ENCODE measurements at places on chromosomes 2 and 18. TPM values are rescaled to one million over a fixed set of nuclear protein-coding genes. Genes with fewer than 3 reads are reported as not detected.

The STON1 gene
- 15.7 TPM for total RNA-seq

- H3K27me3 ChIP-seq, result no peaks in the 10 kb centered on the region
- H3K4me1 ChIP-seq, result peaks cover 20% of the 10 kb centered on the region
- no peak overlapping the region for H3K27ac ChIP-seq
- peaks cover 4% of the 10 kb centered on the region for H3K36me3 ChIP-seq
- no peak overlapping the region for H3K4me3 ChIP-seq
- no peak for DNase-seq
Measured at GRCh38 chr18:25062720-25063119, 289.2 kb downstream of the ZNF521 start.

The HOXD8 gene
- 2.8 TPM for total RNA-seq

The EPHA4 gene
- total RNA-seq, result 78.3 TPM

The PLGLB2 gene
- 3.4 TPM for total RNA-seq

DNA sequence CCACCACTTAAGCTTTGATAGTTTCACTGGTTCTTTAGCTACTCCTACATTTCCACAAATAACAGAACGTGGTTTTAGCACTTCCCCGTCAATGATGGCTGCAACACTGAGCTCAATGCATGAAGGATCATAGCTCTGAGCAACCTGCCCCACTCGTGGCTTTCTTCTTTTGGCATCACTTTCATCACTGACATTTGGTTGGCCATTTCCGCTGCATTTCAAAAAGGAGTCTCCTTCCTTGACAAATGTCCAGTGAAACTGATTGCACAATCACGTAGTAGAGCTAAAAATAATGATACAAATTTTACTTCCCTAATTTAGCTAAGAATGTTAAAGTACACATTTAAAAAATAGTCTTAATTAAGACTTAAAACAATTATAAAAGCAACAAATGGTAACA is 205.2 kb upstream of the HDAC4 start:
- no peak overlapping the region for H3K4me3 ChIP-seq
- H3K27ac ChIP-seq, result no peak overlapping the region
- no peak for DNase-seq
- peaks cover 26% of the 10 kb centered on the region for H3K27me3 ChIP-seq

- peaks cover 13% of the 10 kb centered on the region for H3K4me1 ChIP-seq
- H3K36me3 ChIP-seq, result no peaks in the 10 kb centered on the region
- H3K27ac ChIP-seq, result no peak overlapping the region
- H3K27me3 ChIP-seq, result peaks cover 5% of the 10 kb centered on the region
- DNase-seq, result no peak
Measured at GRCh38 chr2:204135752-204136151, 199.2 kb downstream of the ICOS start.

DNA sequence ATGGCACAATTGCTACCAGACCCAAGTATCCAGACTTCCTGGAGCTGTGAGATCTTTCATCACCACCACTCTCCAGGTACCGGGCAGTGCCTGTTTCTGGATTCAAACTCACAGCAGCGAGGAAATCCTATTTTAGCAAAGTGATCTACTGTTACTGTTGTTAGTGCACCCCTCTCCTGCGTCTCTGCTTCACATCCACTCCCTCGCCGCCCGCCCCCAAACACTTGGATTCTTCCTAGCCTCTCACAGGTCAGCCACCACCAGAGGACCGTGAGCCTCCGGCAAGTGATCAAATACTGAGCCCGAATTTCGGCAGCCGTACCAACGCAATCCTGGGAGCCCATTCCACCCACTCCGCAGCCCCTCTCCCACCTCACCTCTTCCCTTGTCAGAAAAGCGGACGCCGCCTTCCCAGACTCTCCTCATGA is 519 bp downstream of the METTL4 start:
- no peaks in the 10 kb centered on the region for H3K36me3 ChIP-seq
- H3K27ac ChIP-seq, result peak overlapping the region; percentile 98
- peaks cover 33% of the 10 kb centered on the region for H3K4me1 ChIP-seq
- H3K27me3 ChIP-seq, result no peaks in the 10 kb centered on the region
- peak; percentile 75 for DNase-seq

The ATP8B1 gene
- total RNA-seq, result 21.7 TPM

The UGT1A5 gene
- total RNA-seq, result not detected

The AQP12A gene
- 0.97 TPM for total RNA-seq

The CREG2 gene
- 4.2 TPM for total RNA-seq

GRCh38 chr2:168948621-168949212 is 47.6 kb downstream of the G6PC2 start:
- H3K27me3 ChIP-seq, result no peaks in the 10 kb centered on the region
- H3K4me1 ChIP-seq, result no peaks in the 10 kb centered on the region
- no peak for DNase-seq
- H3K4me3 ChIP-seq, result no peak overlapping the region

DNA sequence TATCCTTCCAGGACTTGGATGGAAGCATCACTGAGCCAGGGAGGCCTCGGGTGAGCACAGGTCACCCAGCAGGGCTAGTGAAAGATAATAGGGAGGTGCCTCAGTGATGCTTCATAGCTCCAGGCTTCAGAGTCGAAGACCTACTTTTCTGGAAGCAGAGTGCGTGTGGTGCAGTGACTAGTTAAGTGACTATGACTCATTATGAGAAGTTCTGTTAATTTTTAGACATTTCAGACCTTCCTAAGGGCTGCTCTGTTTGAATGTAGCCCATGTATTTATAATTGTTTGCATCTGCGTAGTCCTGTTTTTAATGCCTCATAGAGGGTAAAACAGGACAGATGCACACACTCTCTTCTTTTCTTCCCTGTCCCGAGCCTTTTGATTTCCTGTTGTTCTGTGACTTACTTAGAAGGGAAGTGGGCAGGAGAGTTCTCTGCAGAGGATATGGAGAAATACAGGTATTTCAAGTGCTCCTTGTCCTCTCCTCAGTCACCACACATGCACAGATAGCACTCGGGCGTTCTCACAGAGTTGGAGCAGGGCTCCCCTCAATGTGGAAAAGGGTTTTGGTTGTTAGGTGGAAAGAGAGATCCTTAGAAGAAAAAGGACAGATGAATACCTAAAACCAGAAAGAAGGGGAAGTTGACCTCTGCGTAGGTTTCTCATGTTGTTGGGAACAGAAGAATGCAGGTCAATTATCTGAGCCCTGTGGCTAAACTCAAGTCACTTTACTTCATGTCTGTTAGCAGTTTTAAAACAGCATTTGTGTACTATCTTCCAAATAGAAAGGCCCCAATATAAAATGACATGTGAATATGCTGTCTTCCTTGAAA is 34.7 kb downstream of the RALB start:
- peak overlapping the region; percentile 67 for H3K4me3 ChIP-seq
- H3K4me1 ChIP-seq, result peaks cover 31% of the 10 kb centered on the region
- peak overlapping the region; percentile 94 for H3K27ac ChIP-seq
- H3K36me3 ChIP-seq, result peaks cover 26% of the 10 kb centered on the region
- DNase-seq, result no peak

GRCh38 chr2:164913640-164914350 is 41.5 kb downstream of the SLC38A11 start:
- DNase-seq, result no peak
- peak overlapping the region; percentile 90 for H3K27ac ChIP-seq
- H3K4me3 ChIP-seq, result peak overlapping the region; percentile 71
- no peaks in the 10 kb centered on the region for H3K27me3 ChIP-seq
- H3K4me1 ChIP-seq, result peaks cover 52% of the 10 kb centered on the region

The DSG4 gene
- total RNA-seq, result 0.17 TPM

The UGT1A4 gene
- total RNA-seq, result not detected

The ABCA12 gene
- 8.9 TPM for total RNA-seq

GRCh38 chr2:33342171-33342570 is 134.3 kb upstream of the RASGRP3 start:
- no peaks in the 10 kb centered on the region for H3K4me1 ChIP-seq
- no peak overlapping the region for H3K27ac ChIP-seq
- H3K4me3 ChIP-seq, result no peak overlapping the region
- peaks cover 10% of the 10 kb centered on the region for H3K36me3 ChIP-seq
- no peak for DNase-seq
- H3K27me3 ChIP-seq, result no peaks in the 10 kb centered on the region

DNA sequence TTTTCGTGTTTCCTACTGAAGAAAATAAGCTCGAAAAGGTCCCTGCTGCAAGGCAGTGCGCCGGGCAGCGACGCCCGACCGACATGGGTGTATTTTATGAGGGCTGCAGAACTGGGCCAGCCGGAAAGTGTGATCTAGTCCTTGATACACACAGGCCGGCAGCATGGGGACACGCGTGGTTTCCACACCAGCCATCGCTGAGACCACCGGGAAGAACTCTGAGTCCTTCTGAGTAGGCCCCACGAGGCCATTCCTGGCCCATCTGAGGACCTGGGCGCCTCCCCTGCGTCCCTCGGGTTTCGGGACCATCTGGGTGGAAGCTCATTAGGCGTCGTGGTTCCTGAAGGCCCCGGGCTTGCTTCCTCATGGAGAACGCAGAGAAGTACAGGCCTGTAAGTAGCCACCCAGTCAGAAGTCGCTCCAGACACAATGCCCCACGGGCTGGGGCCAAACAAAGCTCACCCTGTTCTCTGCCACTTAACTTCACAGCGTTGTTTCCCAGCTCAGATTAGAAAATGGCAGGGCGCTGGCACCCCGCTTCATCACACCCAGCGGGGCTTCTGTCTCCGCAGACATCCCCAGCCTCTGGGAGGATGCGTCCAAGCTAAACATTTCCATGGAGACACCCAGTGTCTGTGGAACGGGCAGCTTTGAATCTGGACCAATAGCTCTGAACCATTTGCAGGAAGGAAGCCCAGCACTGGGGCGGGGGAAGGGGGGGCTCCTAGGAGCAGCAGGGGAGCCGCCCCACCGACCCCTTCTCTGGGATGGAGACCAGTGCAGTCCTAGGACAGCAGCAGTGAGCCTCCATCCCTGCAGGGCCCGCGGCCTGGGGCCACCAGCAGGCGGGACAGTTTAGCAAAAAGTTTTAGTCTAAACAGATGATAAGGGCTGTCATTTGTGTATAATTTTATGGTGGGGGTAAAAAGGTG is 2.4 kb downstream of the NFATC1 start:
- peak overlapping the region; percentile 78 for H3K4me3 ChIP-seq
- H3K27me3 ChIP-seq, result peaks cover 48% of the 10 kb centered on the region
- peaks cover 15% of the 10 kb centered on the region for H3K4me1 ChIP-seq
- no peaks in the 10 kb centered on the region for H3K36me3 ChIP-seq
- no peak for DNase-seq

DNA sequence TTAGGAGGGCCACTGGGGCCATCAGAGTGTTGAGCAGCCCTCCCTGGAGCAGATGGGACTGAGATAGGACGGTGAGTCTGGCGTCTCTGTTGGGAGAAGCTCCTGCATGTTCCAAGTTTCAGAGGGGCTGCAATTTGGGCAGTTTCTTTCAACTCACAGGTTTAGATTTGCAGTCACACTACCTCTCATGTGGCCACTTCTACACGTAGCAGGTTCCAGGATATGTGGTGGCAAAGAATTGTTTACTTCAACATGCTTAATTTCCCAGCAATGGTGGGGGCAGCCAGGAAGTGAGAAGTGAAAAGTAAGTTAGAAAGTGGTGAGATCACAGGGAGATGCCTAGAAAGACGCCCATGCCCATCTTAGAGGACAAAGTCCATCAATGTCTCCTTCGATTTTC is 9.3 kb downstream of the NCK2 start:
- no peak overlapping the region for H3K27ac ChIP-seq
- H3K27me3 ChIP-seq, result no peaks in the 10 kb centered on the region
- H3K36me3 ChIP-seq, result peaks cover 48% of the 10 kb centered on the region
- peaks cover 64% of the 10 kb centered on the region for H3K4me1 ChIP-seq

The KIAA2012 gene
- 1.3 TPM for total RNA-seq

The DPP10 gene
- total RNA-seq, result 8.8 TPM

DNA sequence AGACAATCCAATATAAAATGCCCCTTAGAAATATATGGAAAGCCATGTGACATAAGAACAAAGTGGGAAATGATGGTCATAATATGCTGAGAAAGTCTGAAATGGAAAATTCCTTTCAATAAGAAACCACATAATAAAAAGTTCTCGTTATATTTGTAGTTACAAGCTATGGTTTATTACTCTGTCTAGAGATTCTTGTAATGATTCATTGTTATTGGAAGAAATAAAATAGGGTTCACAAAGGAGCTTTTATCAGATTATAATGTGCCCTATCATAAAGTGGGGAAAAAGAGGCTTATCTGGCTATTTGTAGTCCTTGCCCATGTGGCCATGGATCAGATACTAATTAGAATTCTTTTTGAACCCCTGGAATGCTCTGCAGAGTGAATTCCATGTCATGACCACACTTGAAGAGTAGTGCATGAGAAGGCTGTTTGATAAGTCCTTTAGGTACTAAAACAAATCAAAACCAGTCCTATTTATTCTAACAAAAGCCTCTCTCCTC is 420.7 kb upstream of the NRP2 start:
- H3K36me3 ChIP-seq, result no peaks in the 10 kb centered on the region
- DNase-seq, result no peak

GRCh38 chr2:241224018-241224850 is 35.8 kb downstream of the ANO7 start:
- H3K4me3 ChIP-seq, result peak overlapping the region; percentile 45
- peaks cover 11% of the 10 kb centered on the region for H3K4me1 ChIP-seq
- H3K27ac ChIP-seq, result peak overlapping the region; percentile 65
- DNase-seq, result no peak
- no peaks in the 10 kb centered on the region for H3K27me3 ChIP-seq
- H3K36me3 ChIP-seq, result peaks cover 15% of the 10 kb centered on the region

The SH3BP4 gene
- total RNA-seq, result 42.6 TPM

DNA sequence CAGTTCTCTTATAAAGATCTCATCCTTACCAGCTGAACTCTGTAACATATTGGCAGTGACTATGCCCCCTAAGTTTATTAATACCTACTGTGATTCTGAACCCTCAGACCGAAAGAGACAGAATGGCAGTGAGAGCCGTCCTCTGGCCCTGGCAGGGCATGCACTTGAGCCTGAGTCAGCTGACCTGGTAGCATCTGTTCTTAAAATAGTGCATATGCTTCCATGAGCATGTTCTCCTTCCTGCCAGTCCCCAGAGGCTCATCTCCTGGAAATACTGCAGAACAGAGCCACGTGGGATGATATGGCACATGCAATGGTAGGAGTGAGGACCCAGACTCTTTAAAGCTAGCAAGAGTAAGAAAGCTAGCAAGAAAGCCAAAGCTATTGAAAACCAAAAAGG is 59.0 kb downstream of the RASGRP3 start:
- DNase-seq, result no peak
- no peak overlapping the region for H3K4me3 ChIP-seq
- no peaks in the 10 kb centered on the region for H3K27me3 ChIP-seq
- no peak overlapping the region for H3K27ac ChIP-seq
- no peaks in the 10 kb centered on the region for H3K4me1 ChIP-seq

The MC5R gene
- total RNA-seq, result not detected

- no peak overlapping the region for H3K4me3 ChIP-seq
- H3K27ac ChIP-seq, result peak overlapping the region; percentile 58
- peaks cover 4% of the 10 kb centered on the region for H3K36me3 ChIP-seq
Measured at GRCh38 chr2:73083886-73084800, 12.6 kb upstream of the SFXN5 start.

GRCh38 chr18:2466978-2467377 is 104.3 kb downstream of the METTL4 start:
- no peaks in the 10 kb centered on the region for H3K27me3 ChIP-seq
- H3K4me1 ChIP-seq, result no peaks in the 10 kb centered on the region
- no peak overlapping the region for H3K4me3 ChIP-seq
- H3K27ac ChIP-seq, result no peak overlapping the region
- no peak for DNase-seq
- no peaks in the 10 kb centered on the region for H3K36me3 ChIP-seq

GRCh38 chr18:34117319-34117718 is 107.4 kb downstream of the NOL4 start:
- no peaks in the 10 kb centered on the region for H3K27me3 ChIP-seq
- peaks cover 26% of the 10 kb centered on the region for H3K4me1 ChIP-seq
- no peaks in the 10 kb centered on the region for H3K36me3 ChIP-seq
- no peak overlapping the region for H3K4me3 ChIP-seq

The IL36B gene
- not detected for total RNA-seq
